ENCODE measurements at places on chromosomes 2 and 18. TPM values are rescaled to one million over a fixed set of nuclear protein-coding genes. Genes with fewer than 3 reads are reported as not detected.

DNA sequence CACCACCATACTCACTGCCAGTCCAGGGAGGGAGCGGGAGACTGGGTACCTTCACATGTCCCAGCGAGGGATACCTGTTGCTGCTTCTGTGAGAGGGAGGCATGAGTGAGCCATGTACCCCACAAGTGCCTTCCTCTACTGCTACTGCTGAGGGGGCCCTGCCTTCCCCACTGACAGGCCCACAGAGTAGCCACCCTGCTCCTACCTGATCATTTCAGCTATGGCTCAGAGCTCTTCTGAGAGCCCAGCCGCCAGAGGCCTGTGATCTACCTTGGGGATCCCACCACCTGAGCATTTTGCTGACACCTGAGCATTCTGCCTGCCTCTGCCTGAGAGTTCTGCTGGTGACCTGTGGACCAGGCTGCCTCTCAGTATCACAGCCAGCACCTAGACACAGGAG, 137.6 kb downstream of the FSIP2 start:
- H3K27me3 ChIP-seq, result no peaks in the 10 kb centered on the region
- no peak overlapping the region for H3K4me3 ChIP-seq
- no peak for DNase-seq
- no peaks in the 10 kb centered on the region for H3K36me3 ChIP-seq
- no peaks in the 10 kb centered on the region for H3K4me1 ChIP-seq
- no peak overlapping the region for H3K27ac ChIP-seq

GRCh38 chr2:147101941-147102790, 742.7 kb upstream of the ACVR2A start:
- H3K4me1 ChIP-seq, result no peaks in the 10 kb centered on the region
- DNase-seq, result no peak
- no peak overlapping the region for H3K27ac ChIP-seq
- no peaks in the 10 kb centered on the region for H3K36me3 ChIP-seq

DNA sequence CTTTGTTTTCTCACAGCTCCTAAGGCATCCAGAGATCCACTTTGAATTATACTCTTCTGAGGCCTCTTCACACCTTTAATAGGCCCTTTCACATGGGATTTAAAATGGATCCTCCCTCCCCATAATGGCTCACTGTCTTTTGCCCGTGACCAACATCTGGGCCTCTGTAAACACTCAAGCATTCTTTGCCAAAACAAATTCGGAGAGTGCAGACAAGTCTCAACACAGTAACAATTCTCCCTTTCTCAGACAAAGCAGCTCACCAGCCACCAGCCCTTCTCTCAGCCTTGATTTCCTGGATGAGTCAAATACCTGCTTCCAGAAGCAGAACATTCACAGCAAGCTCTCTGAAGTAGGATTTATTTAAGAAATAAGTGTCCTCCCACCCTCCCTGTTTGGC, 14.0 kb upstream of the IMP4 start:
- peaks cover 3% of the 10 kb centered on the region for H3K27me3 ChIP-seq
- no peaks in the 10 kb centered on the region for H3K36me3 ChIP-seq
- no peak overlapping the region for H3K4me3 ChIP-seq

The CRYGC gene
- not detected for total RNA-seq
